Stimulated activated CD4-positive, alpha-beta T cell treated with anti-CD3 and anti-CD28 coated beads, Interleukin-2, amount 100 ng/mL, for 48 hours (primary cell): ENCODE measurements at places on chromosomes 6 and 20.

DNA sequence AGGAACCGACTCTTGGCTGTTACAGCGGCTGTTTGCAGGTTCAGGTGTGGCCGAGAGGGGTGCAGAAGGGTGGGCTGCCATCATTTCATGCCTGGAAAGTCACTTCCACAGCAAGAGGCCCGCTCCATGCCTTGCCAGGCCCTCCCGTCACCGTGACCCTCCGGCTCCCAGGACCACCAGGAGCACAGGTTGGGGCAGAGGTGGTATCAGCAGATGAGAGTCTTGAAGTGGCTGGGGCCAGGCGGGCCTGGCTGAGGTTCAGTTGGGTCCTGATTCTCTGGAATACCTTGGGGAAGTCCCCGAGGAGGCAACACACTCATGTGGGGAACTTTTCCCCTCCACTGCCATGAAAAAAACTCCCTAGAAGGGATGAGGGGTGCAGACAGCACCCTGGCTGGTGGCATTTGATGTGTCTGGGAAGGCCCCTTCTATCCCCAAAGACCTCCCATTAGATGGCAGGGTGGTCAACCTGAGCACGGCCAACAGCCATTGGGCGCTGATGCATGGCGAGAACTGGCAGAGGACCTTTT lies 34.2 kb upstream of the IRF4 start:
- no peak for DNase-seq

DNA sequence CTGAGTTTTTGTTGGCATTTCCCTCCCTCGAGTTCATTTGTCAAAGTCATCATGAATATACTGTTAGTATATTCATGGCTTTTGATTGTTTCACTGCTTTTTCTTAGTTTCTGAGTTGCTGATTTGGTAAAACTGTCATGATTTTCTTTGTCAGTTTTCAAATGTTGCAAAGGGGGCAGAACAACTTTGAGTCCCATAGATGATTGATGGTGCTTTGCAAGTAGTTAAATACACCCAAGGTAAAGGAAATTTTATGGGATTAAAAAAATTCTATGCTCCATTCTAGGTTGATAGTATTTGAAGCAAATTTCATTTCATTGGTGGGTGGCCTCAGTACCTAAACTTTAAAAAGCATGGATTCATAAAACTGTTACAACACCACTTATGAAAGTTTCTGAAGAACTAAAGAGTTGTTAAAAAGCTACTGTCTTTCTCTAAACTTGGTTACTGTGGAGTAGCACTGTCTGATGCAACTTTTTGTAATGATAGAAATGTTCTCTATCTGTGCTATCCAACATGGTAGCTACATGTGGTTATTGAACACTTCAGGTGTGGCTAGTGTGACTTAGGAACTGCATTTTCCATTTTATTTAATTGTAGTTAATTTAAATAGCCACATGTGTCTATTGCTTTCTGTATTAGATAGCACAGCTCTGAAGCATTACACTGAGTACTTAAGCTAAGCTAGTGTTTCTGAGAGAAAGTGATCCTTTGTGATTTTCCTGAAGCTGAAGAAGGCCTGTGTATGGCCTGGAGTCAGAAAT lies 153.6 kb downstream of the ZFAND3 start:
- no peak for DNase-seq

DNA sequence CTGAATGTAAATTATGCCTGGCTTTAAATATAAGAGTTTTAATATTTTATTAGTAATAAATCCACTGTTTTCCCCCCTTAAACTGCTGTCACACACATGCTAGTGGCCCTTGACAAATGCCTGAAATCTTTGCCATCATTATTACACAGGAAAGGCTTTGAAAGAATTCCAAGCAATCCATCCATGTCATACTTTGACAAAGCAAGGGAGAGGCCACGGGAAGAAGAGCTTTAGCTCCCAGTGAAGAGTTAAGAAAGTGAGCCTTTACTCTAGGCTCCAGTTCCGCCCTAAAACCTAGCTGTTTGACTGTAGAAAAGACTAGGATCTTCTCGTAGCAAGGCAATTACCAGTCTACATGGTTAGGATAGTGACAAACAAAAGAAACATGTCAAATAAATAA lies 147.9 kb downstream of the GMDS start:
- DNase-seq = no peak

GRCh38 chr6:7532821-7533220 lies 8.7 kb upstream of the DSP start:
- no peak for DNase-seq

DNA sequence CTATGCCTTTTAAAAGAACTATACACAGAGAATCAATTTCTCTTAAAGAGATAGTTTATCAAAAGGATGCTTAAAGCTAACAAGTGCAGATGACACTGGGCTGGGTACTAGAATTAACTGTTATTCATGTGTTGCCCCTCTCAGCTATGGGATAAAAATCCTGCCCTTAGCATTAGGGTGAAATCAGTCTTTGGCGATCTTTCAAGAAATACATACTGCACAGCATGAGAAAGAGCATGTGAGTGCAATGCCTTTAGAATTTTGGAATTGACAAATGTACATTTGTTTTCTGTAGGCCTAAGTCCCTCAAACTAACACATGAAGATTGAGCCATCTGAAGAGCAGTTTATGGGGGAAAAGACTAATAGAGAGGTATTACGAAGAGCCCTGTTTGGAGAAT lies 115.4 kb downstream of the ZFP64 start:
- no peak for DNase-seq

DNA sequence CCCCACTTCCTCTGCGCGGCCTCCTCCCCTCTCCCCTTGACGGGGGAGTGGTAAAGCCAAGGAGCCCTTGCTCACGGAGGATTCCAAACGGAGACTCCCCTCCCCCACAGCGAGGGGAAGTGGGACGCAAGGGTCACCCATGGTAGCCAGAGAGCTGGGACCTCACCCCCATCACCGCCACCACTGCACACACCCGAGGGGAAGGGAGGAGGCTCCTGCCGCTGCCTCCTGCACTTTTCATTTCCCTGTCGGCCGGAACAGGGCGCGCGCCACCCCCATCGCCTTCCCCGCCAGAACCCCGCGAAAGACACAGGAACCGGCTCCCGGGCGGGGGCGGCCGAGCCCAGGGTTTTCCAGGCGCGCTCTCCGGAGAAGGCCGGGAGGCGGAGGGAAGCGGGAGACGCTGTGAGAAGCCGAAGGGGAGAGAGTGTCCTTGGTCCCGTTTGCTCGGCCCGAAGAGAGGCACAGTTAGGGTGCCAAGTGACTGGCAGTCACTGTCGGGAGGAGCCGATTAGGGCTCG lies 789 bp downstream of the CCND3 start:
- DNase-seq = no peak
